ENCODE measurements at places on chromosomes 12 and 14.

- DNase-seq = no peak
These were observed 239.8 kb downstream of the KTN1 start for GRCh38 chr14:55819610-55820304.

DNA sequence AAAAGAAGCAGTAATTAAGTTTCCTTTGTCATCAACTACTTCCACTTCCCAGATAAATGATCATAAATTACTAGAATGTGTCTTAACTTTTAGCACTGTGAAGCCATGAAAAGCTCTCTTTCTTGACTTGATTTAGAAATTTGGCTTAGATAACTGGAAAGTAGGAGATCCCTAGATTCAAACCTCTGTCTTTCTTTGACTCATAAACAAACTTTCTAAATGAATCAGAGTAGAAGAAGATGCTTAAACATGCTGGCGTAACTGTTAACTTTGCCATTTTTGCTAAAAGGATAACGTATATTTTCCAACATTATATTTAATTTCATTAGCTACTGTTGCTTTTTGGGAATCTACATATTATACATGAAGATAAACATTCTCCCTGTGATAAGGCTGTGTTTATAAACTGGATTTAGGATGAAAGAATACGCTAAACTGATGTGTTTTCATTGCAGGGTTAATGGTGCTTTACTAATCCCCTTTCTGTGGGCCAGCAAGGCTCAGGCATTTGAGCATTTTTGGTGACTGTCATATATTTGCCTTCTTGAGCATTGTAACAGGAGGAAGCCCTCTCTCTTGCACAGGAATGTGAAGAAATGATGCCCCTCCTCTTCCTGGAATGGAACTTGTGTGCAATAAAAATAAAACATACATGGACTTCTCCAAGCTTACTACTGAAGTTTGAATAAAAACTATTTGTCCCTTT lies 301.4 kb downstream of the BMP4 start:
- no peak for DNase-seq

DNA sequence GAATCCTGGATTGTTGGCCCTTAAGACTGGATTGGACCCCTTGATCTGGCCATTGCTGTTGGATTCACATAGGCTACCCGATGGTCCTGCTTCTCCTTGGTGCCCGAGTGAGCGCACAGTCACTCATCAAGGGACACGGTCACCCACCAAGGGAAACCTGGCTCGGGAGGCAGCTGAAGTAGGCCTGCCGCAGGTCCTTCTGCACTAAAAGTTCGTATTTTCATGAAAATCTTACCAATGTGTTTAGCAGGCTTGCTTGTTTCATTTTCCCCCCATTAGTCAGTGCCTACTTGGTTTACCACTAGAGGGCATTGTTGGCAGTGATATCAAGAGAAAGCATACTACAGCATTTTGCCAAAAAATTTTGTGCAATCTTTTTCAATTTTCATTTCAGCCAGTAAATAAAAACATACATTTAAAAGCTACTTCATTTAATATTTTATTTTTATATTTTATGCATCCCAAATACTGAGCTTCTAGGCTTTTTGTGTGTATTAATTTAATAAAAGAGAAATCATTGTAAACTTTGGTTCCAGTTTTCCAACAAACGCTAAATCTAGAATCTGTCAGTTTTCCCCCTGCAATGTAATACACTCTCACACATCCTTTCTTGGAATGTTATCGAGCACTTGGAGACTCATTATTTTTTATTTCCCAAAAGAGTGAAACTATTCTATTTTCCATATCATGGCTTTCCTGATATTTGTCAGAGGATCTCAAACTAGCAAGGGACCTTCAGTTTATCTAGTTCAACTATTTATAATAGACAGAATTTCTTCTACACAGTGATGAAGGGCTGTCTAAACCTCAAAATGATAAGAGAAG lies 116.7 kb downstream of the LMNTD1 start:
- DNase-seq = peak; percentile 85

GRCh38 chr14:24979725-24980239 lies 70.2 kb downstream of the STXBP6 start:
- DNase-seq = no peak

- no peak for DNase-seq
These were observed 143.5 kb upstream of the AMIGO2 start for GRCh38 chr12:47223031-47223847.

DNA sequence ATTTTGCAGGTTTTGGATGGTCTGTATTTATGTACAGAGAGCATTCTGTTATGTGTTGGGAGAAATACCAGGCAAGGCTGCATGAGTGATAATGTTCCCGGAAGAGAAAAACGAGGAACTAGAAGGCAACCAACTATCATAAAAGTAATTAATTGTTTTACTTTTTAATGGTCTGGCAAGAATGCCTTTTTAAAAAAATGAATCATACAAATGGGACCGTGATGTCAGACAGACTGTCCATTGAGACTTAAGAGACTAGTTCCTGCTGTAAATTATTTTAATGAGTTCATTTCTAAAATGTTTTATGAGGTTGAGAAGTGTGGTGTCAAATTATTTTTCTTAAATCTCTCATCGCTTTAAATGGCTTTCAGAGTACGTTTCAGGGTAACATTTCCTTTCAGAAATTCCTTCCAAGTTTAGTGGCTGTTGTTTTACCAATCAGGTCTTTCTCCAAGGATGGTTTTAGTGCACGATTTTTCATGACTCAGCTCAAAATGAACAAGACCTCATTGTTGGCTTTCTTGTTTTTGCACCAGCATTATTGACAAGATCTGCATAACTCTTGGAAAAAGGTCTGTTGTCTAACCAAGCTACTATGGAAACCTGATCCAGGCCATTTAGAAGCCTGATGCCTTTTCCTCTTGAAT lies 86.1 kb upstream of the ARHGAP5 start:
- no peak for DNase-seq

DNA sequence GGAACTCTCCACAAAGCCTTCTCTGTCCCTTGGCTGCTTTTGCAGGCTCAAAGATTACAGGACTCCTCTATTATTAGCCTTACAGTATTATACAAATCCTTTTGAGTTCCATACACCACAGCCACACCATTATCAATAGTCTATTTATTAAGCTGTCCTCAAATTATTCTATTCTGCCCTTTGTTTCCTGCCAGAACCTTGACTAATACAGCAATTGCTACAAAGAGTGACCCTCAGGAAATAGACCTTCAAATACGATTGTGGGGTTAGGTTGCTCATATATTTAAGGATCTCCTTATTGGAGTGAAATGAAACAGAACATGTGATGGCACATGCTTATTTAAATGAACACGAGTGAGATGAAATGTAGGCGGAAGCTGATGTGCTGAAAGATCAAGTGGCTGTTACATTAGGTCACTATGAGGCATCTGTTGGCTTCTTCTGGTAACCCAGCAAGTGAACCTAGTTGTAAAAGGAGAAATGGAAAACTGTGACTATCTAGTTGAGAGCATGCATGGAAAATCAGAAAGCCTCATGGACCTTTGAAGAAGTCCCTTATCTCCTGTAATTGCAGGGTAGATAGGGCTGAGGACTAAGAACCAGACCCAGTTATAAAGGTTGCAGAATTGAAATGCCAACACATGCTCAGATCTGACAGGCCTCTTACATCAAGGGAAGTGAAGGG lies 75.5 kb downstream of the AVPR1A start:
- no peak for DNase-seq

- no peak for DNase-seq
These were observed 476.4 kb upstream of the LRFN5 start for GRCh38 chr14:41130274-41130673.

GRCh38 chr12:112233242-112233641 lies 107.9 kb downstream of the TRAFD1 start:
- DNase-seq = no peak

- peak; percentile 74 for DNase-seq
These were observed at the start of gene FOXJ2 for GRCh38 chr12:8032242-8033152. Gene FOXJ2 (plus strand): TSS chr12:8032716. CDS start chr12:8039833, 7,117 bp downstream.

DNA sequence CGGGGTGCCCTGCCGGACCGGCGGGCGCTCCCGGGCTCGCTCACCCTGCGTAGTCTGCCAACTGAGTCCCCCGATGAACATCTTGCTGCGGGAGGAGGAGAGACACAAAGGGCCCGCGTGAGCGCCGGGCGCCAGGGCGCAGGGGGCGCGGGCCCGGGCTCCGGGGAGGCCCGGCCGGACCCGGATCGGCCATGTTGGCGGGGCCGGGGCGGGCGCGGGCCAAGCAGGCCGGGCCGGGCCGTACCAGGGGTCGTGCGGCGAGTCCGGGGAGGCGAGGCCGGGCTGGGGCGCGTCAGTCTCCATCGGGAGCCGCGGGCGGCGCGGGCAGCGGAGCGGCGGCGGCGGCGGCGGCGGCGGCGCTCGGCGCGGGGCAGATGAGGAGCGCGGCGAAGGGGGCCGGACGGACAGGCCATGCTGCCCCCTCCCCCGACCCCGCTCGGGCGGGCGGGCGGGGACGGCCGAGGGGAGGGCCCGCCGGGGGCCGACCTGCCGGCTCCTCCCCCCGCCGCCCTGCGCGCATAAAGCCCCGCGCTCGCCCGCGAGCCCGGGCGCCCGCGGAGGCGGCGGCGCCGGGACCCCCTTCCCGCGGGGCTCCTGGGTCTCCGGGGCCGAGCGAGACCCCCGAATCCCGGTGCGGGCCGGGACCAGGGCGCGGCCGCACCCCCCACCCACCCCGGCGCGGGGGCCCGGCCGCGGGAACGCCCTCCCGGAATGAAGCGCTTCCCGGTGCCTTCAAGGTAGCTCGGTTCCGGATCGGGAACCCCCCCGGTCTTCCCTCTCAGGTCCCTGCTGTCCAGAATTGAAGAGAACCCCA lies at the start of gene MSI1:
Gene MSI1, minus strand, starts transcription at position 376 of the 814 bp plus-strand sequence. Its CDS starts 73 bp downstream, at position 303.
- DNase-seq = no peak
